Naive thymus-derived CD8-positive, alpha-beta T cell (primary cell): ENCODE measurements at places on chromosomes 6 and 20.

- H3K4me1 ChIP-seq = peaks cover 54% of the 10 kb centered on the region
- peak overlapping the region; percentile 84 for H3K4me3 ChIP-seq
- no peak for DNase-seq
These were observed 7.8 kb downstream of the PREX1 start for GRCh38 chr20:48819821-48820648.

- peaks cover 11% of the 10 kb centered on the region for H3K4me1 ChIP-seq
- no peak for DNase-seq
- H3K4me3 ChIP-seq = no peak overlapping the region
These were observed 15.1 kb upstream of the DEK start for GRCh38 chr6:18279422-18279821.

- H3K27me3 ChIP-seq = no peaks in the 10 kb centered on the region
- no peak for DNase-seq
These were observed 160.2 kb upstream of the SGK1 start for GRCh38 chr6:134477991-134478635.

- peaks cover 20% of the 10 kb centered on the region for H3K36me3 ChIP-seq
- H3K27ac ChIP-seq = no peak overlapping the region
- no peaks in the 10 kb centered on the region for H3K4me1 ChIP-seq
- no peak for DNase-seq
These were observed 127.6 kb upstream of the FAM184A start for GRCh38 chr6:119205911-119206618.

GRCh38 chr6:132511210-132511830 lies 1.6 kb downstream of the STX7 start:
- no peaks in the 10 kb centered on the region for H3K27me3 ChIP-seq
- no peak overlapping the region for H3K27ac ChIP-seq
- DNase-seq = no peak
- peaks cover 15% of the 10 kb centered on the region for H3K4me1 ChIP-seq

DNA sequence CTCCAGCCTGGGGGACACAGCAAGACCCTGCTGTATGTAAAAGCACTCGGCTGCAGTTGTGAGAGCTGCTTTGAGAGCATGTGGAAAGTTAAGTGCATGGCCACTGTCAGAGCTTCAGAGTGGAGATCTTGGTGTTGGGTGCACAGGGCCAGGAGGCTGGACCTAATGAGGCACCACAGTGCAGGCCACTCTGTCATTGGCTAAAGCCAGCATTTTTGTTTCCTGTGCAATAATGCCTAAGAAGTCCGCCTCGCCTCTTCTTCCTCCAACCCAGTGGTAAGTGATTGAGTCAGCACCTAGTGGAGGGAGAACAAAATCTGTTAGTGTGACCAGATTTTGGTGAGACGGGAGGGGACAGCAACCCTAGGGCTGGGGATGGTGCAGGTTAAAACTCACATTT lies 60.6 kb downstream of the SSR1 start:
- peaks cover 4% of the 10 kb centered on the region for H3K36me3 ChIP-seq
- no peak for DNase-seq
- H3K4me1 ChIP-seq = no peaks in the 10 kb centered on the region
- H3K4me3 ChIP-seq = no peak overlapping the region
- H3K27ac ChIP-seq = peak overlapping the region; percentile 9

DNA sequence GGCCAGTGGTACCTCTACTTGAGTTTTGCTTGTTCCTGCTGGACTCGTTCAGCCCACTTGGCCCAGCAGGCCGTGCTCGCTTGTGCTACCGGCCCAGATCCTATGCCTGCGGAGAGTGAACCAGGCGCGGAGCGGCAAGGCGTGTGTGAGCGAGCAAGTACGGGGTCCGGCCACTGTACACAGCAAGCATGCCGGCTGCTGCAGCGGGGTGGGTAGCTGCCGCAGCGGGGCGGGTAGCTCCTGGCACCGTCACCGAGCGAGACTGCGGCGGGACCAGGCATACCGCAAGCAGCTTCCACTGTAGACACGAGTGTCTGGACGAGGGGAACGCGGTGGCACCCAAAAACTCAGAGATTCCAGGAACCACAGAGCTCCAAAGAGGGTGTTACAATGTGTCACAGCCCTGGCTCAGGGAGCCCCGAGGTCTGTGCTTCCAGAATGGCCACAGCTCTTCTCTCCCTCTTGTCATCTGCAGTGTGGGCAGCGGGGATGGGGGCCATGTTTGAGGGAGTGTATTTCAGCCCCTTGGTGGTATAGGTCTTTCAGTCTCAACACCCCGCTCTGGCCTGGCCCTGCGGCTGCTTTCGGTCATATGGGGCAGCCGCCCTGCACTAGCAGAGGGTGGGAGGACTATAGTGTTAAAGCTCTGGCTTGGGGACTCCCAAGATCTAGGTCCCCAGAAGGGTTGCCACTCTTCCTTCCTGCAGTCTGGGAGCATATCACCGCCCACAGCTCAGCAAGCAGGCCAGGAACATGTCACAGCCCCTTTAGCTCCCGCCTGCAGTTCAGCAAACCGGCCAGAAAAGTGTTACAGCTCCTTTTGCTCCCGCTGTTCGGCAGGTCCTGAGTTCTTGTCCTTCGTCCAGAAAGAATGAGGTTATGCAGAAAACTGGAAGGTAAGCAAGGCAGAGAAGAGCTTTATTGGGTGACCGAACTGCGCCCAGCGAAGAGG lies 6.1 kb upstream of the RWDD1 start:
- no peak overlapping the region for H3K27ac ChIP-seq
- no peaks in the 10 kb centered on the region for H3K36me3 ChIP-seq
- H3K4me3 ChIP-seq = peak overlapping the region; percentile 69
- H3K27me3 ChIP-seq = peaks cover 9% of the 10 kb centered on the region
- peaks cover 9% of the 10 kb centered on the region for H3K4me1 ChIP-seq

GRCh38 chr6:156639009-156639721 lies 138.0 kb upstream of the ARID1B start:
- DNase-seq = no peak
- H3K27ac ChIP-seq = peak overlapping the region; percentile 23
- peaks cover 15% of the 10 kb centered on the region for H3K4me1 ChIP-seq
- peaks cover 8% of the 10 kb centered on the region for H3K27me3 ChIP-seq
- peaks cover 1% of the 10 kb centered on the region for H3K36me3 ChIP-seq

GRCh38 chr6:20188630-20189075 lies 23.6 kb downstream of the MBOAT1 start:
- H3K4me1 ChIP-seq = no peaks in the 10 kb centered on the region
- no peak overlapping the region for H3K4me3 ChIP-seq
- H3K27me3 ChIP-seq = no peaks in the 10 kb centered on the region
- no peak overlapping the region for H3K27ac ChIP-seq
- no peaks in the 10 kb centered on the region for H3K36me3 ChIP-seq

DNA sequence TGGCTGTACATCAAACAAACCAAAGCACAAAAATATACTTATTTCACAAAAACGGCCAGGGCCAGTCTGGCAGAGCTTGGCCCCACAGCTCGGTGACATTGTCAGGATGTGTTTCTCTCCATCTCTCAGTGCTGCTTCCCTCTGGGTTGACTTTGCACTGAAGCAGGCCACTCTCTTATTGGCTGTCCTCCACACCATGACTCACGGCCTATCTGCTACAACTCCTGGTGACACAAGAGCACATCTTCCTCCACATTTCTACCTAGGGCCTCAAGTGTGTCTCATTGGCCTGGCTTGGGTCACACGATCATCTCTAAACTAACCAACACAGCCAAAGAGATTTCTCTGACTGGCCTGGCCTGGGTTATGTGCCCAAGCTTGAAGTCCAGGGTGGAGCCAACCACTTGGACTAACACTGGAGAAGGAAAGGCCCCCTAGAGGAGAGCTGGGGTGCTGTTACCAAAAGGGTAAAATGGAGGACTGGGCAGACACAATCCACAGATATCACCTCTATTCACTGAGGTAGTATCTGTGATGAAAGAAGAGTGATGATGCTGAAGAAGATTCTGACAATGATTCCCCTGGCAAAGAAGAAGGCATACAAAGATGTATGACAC lies 159.8 kb upstream of the TSHZ2 start:
- H3K4me1 ChIP-seq = no peaks in the 10 kb centered on the region
- peaks cover 29% of the 10 kb centered on the region for H3K27me3 ChIP-seq
- no peak for DNase-seq
- no peaks in the 10 kb centered on the region for H3K36me3 ChIP-seq

GRCh38 chr6:125858427-125859320 lies 67.9 kb downstream of the NCOA7 start:
- no peaks in the 10 kb centered on the region for H3K36me3 ChIP-seq
- H3K4me3 ChIP-seq = no peak overlapping the region
- H3K27me3 ChIP-seq = no peaks in the 10 kb centered on the region
- H3K27ac ChIP-seq = no peak overlapping the region
- peaks cover 3% of the 10 kb centered on the region for H3K4me1 ChIP-seq

- DNase-seq = no peak
- H3K36me3 ChIP-seq = peaks cover 25% of the 10 kb centered on the region
- no peak overlapping the region for H3K4me3 ChIP-seq
- H3K4me1 ChIP-seq = peaks cover 17% of the 10 kb centered on the region
- peak overlapping the region; percentile 88 for H3K27ac ChIP-seq
- H3K27me3 ChIP-seq = no peaks in the 10 kb centered on the region
These were observed 83.2 kb downstream of the SHLD1 start for GRCh38 chr20:5833309-5833941.

- no peaks in the 10 kb centered on the region for H3K27me3 ChIP-seq
- no peak overlapping the region for H3K4me3 ChIP-seq
- H3K4me1 ChIP-seq = no peaks in the 10 kb centered on the region
- no peak for DNase-seq
- no peak overlapping the region for H3K27ac ChIP-seq
These were observed 10.0 kb upstream of the CD93 start for GRCh38 chr20:23096097-23096496.

DNA sequence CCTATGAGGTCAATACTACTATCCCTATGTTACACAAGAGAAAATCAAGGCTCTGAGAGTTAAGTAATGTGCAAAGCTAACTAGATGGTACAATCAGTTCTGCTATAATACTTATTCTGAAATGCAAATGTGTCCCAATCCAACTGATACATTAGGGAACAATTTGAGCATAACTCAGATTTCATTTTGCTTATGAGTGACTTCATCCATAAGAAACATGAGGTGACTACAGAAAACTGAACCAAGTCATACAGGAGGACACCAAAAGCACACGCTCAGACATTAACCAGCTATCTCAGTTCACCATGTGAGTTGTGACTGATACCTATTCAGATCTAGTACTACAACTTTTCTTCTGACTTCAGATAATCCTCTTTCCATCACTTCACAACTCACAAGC lies 179.9 kb upstream of the RUNX2 start:
- H3K27ac ChIP-seq = no peak overlapping the region
- DNase-seq = no peak
- no peak overlapping the region for H3K4me3 ChIP-seq
- H3K4me1 ChIP-seq = peaks cover 9% of the 10 kb centered on the region
- H3K27me3 ChIP-seq = no peaks in the 10 kb centered on the region

DNA sequence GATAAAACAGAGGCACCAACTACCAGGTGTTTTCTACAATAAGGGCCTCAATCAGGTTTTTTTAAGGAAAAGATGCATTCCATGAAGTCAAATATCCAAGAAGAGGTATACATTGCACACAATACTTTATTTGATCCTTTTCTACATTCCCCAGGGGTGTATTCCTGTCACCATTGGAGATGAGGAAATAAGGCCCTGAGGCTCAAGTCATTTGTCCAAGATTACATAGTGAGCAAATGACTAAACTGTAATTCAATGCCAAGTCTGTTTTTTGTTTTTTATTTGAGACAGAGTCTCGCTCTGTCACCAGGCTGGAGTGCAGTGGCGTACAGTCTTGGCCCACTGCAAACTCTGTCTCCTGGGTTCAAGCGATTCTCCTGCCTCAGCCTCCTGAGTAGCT lies 69.2 kb upstream of the CDYL start:
- no peak overlapping the region for H3K4me3 ChIP-seq
- no peaks in the 10 kb centered on the region for H3K27me3 ChIP-seq
- no peaks in the 10 kb centered on the region for H3K4me1 ChIP-seq
- DNase-seq = no peak
- no peak overlapping the region for H3K27ac ChIP-seq

DNA sequence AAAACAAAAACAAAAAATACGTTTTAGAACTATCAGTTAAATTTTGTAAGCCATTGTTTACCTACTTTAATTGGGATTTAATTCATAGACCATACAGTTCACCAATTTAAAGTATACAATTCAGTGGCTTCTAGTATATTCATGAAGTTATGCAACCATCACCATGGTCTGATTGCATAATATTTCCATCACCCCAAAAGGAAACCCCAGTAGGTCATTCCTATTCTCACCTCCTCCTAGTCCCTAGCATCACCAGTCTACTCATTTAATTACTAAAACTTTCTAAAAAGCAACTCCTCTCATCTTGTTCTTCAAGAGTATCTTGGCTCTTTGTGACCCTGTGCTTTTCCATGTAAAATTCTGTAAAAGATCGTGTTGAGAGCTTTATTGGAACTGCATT lies 60.2 kb downstream of the ASXL1 start:
- no peaks in the 10 kb centered on the region for H3K27me3 ChIP-seq
- no peak overlapping the region for H3K27ac ChIP-seq
- peaks cover 7% of the 10 kb centered on the region for H3K36me3 ChIP-seq
- DNase-seq = no peak
- peaks cover 53% of the 10 kb centered on the region for H3K4me1 ChIP-seq
- H3K4me3 ChIP-seq = no peak overlapping the region

DNA sequence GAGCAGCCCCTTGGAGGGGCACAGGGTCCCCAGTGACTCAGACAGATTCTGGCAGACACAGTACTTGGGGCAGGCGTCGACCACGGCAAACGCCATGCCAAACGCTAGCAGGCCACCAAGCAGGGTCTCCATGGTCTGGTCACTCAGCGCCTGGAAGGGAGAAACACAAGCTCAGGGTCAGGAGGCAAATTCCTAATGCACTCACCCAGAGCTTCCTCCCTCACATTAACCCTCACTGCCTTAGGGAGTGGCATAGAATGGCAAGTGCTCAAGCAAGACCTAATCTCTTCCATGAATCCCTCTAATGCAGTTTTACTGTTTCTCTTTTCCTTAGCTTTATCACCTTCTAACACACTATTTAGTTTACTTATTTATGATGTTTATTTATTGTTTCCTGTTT lies 154.2 kb downstream of the LRFN2 start:
- no peaks in the 10 kb centered on the region for H3K36me3 ChIP-seq
- no peaks in the 10 kb centered on the region for H3K27me3 ChIP-seq
- no peak for DNase-seq
- H3K27ac ChIP-seq = no peak overlapping the region
- no peak overlapping the region for H3K4me3 ChIP-seq

- H3K36me3 ChIP-seq = peaks cover 3% of the 10 kb centered on the region
- peaks cover 6% of the 10 kb centered on the region for H3K27me3 ChIP-seq
- H3K27ac ChIP-seq = peak overlapping the region; percentile 71
- peaks cover 19% of the 10 kb centered on the region for H3K4me1 ChIP-seq
- peak overlapping the region; percentile 91 for H3K4me3 ChIP-seq
- DNase-seq = no peak
These were observed 1.2 kb downstream of the DCBLD1 start for GRCh38 chr6:117483645-117484016.

- no peak overlapping the region for H3K4me3 ChIP-seq
- no peaks in the 10 kb centered on the region for H3K4me1 ChIP-seq
- no peak overlapping the region for H3K27ac ChIP-seq
These were observed 127.2 kb downstream of the F13A1 start for GRCh38 chr6:6193221-6193745.
